ENCODE measurements at places on chromosomes 7 and 10.

GRCh38 chr10:4813023-4813422 is 13.0 kb upstream of the AKR1E2 start:
- DNase-seq: no peak

- no peak for DNase-seq
These were observed 130.3 kb downstream of the SRI start for GRCh38 chr7:88089561-88089960.

DNA sequence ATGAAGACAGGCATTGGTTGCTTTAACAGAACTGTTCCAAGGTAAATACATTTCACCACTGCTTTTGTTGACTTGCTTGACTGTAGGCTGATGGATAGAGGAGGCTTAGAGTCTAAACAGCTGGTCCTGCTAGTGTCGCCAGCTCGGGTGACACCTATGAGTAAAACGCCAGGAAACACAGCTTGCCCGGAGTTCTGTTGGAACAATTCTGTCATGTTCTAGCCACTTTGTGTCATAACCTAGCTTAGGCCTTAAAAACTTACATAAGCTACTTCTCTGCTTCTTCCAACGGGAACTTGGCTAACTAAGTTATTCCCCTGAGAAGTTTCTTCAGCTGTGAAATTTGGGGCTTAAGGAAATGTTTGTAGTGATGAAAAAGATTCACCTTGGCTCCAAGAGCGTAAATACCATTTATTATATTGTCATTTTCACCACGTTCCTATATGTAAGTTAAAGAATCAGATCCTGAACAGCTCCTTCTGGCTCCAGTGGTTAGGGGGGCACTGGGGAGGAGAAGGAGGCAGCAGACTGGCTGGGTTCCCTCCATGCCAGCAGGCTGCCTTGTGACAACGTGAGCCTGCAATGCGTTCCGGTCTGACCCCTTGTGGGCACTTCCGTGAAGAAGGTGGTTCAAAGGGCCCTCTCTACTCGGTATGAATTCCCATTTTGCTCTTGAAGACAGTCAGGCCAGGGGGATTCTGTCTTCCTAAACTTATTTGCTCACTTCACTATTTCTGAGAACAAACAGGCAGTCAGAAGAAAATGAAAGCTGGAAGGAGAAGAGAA is 253.2 kb downstream of the BMPER start:
- no peak for DNase-seq

GRCh38 chr7:122268101-122268500 is 36.4 kb downstream of the FEZF1 start:
- DNase-seq: no peak

GRCh38 chr7:27405780-27406179 is 163.2 kb downstream of the EVX1 start:
- DNase-seq: no peak

DNA sequence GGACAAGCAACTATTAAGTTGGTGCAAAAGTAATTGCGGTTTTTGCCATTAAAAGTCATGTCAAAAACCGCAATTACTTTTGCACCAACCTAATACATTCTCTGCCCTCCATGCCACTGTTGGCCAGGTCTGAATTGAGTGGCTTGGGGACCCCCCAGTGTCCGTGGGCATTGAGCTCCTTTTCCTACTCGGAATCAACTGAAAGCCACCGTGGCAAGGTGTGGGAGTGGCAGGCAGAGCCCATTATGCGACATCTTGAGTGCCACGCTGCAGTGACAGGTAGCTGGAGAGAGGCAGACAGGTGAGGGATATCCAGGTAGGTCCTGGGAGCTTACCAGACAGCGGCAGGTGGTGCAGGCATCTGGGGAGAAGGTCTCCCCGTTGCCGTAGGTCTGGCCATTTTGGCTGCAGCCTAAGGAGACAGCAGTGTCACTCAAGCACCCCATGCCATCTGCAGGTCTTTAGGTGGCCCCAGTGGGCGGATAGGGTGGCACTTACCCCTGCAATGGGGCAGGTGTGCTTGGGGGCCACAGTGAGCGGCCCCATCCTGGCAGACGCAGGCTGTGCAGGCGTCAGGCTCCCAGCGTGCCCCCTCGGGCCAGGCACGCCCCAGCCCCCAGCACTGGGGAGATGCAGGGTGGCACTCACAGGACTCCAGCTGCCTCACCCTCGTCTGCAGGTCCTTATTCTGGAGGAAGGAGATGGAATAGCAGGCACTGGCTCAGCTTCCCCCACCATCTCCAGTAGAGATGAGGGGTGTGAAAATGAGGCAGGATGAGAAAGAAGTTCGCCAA is 3.5 kb downstream of the KCP start:
- DNase-seq: no peak

DNA sequence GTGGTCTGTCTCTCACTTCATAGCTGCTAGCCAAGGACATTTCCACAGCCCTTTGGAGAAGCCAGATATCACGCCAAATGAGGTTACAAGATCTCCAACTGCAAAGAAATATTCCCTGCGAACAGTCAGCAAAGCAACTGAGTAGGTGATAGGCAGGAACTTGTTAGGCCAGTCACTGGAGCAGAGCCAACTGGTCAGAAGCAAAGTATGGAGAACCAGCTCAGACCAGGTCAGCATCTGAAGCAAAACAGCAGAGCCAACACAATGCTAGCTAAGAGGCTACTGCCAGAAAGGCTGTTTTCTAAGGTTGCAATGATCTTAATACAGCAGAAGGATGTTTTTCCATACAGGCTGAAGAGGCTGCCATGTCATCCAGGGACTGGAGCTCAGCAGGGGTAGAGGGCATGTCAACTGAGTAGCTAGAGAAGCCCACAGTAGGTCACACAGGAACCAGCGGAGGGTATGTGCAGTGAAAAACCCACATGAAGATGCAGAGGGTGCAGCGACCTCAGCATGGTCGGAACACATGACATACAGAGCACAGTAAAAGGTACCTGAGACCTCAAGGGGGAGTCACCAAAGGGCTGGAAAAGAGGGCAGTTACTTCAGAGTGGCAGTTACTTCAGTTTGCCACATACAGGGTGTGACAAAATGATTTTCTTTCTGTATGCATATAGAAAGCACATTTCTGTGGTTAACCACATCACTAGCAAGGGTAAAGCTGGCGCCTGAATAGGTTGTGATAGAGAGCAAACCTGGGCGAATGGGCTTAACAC is 8.9 kb downstream of the SEC31B start:
- DNase-seq: no peak

DNA sequence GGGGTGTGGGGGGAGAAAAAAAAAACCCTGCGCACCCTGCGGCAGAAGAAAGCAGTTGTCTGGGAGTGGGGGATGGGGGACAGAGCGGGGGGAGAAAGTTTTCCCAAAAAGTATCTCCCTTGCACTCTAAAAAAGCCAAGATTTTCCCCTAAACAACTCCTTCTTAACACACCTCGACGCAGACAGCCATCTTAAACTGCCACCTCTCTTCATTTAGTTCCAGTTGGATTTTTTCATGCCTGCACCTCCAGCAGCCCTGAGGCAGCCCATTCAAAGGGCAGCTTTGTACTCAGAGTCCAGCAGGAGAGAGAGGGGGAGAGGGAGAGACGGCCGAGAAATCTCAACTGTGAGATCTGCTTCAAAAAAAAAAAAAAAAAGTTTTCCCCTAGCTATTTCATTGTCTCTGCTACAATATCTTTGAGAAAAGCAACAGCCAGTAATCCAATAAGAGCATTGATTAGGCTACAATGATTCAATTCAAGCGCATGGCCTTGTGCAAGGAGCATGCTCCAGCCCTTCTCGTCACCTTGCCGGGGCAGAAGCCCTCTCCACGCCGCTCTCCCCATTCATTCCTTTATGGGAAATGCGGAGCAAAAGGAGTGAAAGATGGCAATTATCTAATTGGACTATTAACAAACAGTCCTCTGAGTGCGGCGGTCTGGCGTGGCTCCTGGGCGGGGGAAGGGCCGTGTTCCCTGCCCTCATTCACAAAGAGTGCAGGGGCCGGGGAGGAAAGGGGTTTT is 939 bp upstream of the VAX1 start:
- DNase-seq: no peak

DNA sequence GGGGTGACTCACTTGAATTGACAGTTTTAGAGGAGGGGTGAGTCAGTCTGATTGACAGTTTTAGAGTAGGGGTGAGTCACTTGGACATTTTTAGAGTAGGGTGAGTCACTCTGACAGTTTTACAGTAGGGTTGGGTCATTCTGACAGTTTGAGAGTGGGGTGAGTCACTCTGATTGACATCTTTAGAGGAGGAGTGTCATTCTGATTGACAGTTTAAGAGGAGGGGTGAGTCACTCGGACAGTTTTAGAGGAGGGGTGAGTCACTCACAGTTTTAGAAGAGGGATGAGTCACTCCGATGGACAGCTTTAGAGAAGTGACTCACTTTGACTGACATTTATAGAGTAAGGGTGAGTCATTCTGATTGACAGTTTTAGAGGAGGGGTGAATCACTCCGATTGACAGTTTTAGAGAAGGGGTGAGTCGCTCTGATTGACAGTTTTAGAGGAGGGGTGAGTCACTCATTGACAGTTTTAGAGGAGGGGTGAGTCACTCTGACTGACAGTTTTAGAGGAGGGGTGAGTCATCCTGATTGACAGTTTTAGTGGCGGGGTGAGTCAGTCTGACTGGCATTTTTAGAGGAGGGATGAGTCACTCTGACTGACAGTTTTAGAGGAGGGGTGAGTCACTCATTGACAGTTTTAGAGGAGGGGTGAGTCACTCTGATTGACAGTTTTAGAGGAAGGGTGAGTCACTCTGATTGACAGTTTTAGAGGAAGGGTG is 595.9 kb downstream of the DNAJB6 start:
- DNase-seq: no peak

DNA sequence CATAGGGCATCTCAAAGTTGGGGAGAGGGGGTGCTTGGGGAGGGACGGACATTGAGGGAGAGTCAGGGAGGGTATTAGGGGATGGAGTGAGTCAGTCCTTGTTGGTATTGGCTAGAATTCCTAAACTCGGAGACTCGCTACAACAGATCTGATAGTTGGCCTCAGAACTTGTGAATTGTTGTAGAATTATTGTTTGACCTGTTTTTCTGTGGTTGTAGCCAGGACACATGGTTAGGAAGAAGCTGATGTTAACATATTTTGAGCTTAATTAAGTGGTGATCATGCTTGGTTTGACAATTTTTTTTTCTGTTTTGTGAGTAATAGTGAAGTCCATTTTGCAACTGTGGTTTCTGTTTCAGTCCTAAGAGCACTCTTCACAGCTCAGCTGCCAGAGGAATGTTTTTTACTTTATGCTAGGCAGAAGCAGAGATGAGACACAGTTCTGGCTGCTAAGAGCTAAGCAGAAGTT is 1190.3 kb upstream of the C7orf33 start:
- no peak for DNase-seq

DNA sequence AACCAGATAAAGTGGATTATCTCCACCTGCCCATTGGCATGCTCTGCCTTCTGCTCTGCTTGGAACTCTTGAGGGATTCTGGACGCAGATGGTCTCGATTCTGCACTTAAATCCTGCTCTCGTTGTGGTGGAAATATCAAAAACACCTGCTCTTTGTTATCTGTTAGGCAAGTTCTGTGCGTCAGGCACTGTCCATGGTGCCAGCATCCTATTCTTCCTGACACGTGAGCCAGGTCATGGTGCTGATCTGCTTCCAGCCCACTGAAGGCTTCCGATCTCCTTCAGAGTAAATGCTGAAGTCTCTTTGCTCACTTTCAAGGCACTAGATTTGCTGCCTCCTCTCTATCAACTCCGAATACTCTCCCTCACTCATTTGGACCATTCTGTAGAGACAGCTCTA is 505.6 kb downstream of the HTR7 start:
- DNase-seq: no peak

- DNase-seq: no peak
These were observed 43.5 kb downstream of the TMEM270 start for GRCh38 chr7:73904219-73905137.

DNA sequence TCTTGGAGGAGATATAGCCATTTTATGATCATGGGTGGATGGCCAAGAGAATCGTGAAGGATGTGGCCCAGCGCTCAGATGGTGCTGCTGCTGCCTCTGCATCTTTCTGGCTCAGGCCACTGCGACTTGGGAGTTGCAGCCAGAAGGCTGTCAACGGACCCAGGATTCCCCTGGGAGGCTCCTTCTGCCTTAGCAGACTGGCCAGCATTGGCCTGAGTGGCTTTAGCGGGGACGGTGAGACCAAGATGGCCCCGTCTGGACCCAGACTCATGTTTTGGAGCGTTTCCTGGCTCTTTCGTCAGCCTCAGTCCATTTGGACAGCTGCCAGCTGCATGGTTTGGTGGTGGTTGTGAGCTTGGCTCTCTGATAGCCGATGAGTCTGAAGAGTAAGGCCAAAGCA is 97.2 kb downstream of the GALNT17 start:
- no peak for DNase-seq

DNA sequence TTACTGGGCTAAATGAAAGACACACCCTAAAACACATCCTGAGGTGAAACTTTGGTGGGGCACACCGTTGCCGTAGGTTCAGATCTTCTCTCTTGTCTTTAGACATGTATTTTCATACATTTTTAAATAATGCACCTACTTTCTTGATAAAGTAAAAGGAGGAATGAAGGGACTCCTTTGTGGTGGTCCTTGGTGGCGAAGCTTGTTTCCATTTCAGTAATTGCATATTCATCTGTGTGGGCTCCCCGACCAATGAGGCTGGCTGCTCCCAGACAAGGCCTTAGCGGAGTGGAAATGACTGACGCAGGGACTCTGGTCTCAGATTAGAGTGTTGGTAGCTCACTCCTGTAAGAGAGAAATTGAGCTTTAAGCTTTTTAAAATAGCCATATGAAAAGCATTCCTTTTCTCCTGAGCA is 815 bp downstream of the CCSER2 start:
- peak; percentile 60 for DNase-seq

DNA sequence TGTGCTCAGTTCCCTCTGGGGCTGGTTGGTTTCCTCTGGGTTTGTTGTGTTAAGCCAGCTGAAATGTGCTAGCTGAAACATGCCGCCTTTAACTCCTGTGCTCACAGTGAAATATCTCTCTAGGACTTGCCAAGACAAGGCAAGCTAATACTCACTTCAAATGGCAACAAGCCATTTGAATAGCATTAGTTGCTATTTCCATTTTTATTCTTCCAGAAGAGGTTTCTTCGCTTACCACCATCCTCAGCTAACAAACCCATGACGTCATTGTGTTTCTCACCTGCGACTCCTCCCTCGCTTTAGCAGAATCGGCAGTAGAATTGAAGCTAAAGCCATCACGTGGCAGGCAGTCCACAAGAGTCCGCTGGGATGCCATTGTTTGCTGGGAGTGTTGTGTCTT is 61.3 kb downstream of the ZNF22 start:
- no peak for DNase-seq

DNA sequence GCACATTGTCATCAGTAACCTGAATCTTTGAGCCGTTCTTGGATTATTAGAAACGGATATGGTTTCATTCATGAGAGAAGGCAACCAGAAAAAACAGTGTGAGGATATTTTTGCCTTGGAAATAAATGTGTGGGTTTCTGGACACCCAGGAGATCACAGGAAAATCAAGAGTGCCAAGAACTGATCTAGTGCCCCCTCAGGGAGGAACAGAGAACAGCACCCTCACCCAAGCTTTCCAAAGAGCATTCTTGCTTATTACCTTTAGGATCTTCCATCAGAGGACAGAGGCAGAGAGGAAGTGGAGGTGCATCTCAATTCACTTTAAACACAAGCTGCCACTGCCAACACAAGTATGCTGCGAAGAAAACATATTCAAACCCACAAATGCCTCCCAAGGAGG is 851.5 kb upstream of the COBL start:
- DNase-seq: no peak
